ENCODE measurements at places on chromosomes 5 and 9. TPM values are rescaled to one million over a fixed set of nuclear protein-coding genes. Genes with fewer than 3 reads are reported as not detected.

SHOC1 gene
- 0.37 TPM for total RNA-seq

WDR70 gene
- 33.8 TPM for total RNA-seq

C1QTNF2 gene
- total RNA-seq, result 3.0 TPM

- H3K27me3 ChIP-seq, result no peaks in the 10 kb centered on the region
- H3K4me3 ChIP-seq, result no peak overlapping the region
- H3K4me1 ChIP-seq, result no peaks in the 10 kb centered on the region
- DNase-seq, result no peak
- H3K36me3 ChIP-seq, result no peaks in the 10 kb centered on the region
These were observed 98.5 kb downstream of the MTREX start for GRCh38 chr5:55406292-55406691.

- H3K27me3 ChIP-seq, result no peaks in the 10 kb centered on the region
- no peak for DNase-seq
- H3K27ac ChIP-seq, result no peak overlapping the region
- H3K4me1 ChIP-seq, result peaks cover 12% of the 10 kb centered on the region
- no peak overlapping the region for H3K4me3 ChIP-seq
These were observed 7.5 kb downstream of the SLC22A5 start for GRCh38 chr5:132376694-132377641.

DNA sequence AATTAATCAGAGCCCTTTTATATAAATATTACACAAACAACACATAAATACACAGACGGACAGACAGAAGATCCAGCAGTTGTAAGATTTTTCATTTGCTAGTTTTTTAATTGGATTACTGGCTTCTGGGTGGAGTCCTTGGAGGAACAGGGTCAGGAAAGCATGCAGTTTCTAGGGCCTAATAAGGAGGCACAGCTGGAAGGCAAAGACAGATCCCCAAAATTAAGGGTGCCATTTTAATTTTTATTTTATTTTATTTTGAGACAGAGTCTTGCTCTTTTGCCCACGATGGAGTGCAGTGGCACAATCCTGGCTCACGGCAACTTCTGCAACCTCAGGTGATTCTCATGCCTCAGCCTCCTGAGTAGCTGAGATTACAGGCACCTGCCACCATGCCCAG, 49.5 kb downstream of the PTGS1 start:
- no peak overlapping the region for H3K4me3 ChIP-seq
- H3K4me1 ChIP-seq, result no peaks in the 10 kb centered on the region
- no peaks in the 10 kb centered on the region for H3K27me3 ChIP-seq
- H3K36me3 ChIP-seq, result no peaks in the 10 kb centered on the region
- no peak for DNase-seq

DNA sequence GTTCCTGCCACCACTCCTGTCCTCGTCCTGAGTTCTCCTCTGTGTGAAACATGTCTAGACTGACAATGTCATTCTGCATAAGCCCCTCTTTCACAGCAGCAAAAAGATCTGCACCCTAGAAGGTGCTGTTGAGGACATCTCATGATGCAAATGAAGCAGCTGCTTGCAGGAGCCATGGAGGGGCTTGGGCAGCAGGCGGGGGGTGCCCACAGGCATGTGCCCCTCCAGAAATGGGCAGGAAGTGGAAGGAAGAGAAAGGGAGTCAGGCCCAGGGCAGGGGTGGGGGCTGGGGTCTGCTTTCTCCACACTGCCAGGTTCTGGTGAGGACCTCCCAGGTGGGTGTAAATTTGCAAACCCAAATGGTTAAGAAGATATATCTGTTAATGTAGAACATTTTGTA, 54.5 kb upstream of the KCNMB1 start:
- H3K4me3 ChIP-seq, result no peak overlapping the region
- no peaks in the 10 kb centered on the region for H3K27me3 ChIP-seq
- no peaks in the 10 kb centered on the region for H3K36me3 ChIP-seq
- no peak for DNase-seq

- H3K36me3 ChIP-seq, result no peaks in the 10 kb centered on the region
- no peaks in the 10 kb centered on the region for H3K4me1 ChIP-seq
- H3K27ac ChIP-seq, result no peak overlapping the region
- H3K4me3 ChIP-seq, result no peak overlapping the region
- no peak for DNase-seq
These were observed 24.2 kb downstream of the PPARGC1B start for GRCh38 chr5:149754172-149754880.

DNA sequence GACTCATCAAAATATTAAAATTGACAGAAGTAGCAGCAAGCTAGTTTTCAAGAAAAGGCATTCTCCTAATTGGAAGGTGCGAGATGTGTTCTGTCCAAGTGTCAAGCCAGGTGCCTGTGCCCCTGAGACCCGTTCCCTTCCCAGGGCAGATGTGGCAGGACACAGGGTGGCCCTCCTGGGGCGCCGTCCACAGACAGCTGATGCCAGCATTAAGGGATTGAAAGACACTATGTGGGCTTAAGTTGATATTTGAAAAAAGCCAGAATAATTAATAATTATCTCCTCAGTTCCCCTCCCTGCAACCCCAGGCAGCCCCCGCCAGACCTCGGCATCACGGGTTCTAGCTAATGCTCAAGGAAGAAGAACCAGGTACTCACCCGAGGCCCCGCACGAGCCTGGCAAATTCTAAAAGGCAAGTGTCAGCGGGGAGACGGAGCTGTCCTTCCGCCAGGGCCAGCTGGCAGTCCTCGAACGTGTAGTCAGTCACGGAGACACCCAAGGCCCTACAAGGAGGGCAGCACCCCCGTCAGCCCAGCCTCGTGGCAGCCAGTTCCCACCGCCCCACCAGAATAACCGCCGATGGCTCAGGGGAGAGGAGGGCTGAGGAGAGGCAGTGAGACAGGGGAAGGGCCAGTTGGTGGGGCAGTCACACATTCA, 29.1 kb upstream of the SLC6A3 start:
- no peaks in the 10 kb centered on the region for H3K27me3 ChIP-seq
- no peak overlapping the region for H3K4me3 ChIP-seq
- H3K36me3 ChIP-seq, result no peaks in the 10 kb centered on the region
- no peak overlapping the region for H3K27ac ChIP-seq
- DNase-seq, result no peak
- H3K4me1 ChIP-seq, result no peaks in the 10 kb centered on the region

- H3K4me3 ChIP-seq, result no peak overlapping the region
- no peak overlapping the region for H3K27ac ChIP-seq
- no peak for DNase-seq
- H3K27me3 ChIP-seq, result no peaks in the 10 kb centered on the region
These were observed 62.0 kb downstream of the MACROH2A1 start for GRCh38 chr5:135337064-135337463.

GRCh38 chr9:106880863-106881262, 17.9 kb downstream of the ZNF462 start:
- H3K27ac ChIP-seq, result peak overlapping the region; percentile 27
- no peaks in the 10 kb centered on the region for H3K27me3 ChIP-seq
- H3K4me1 ChIP-seq, result peaks cover 41% of the 10 kb centered on the region
- H3K4me3 ChIP-seq, result no peak overlapping the region
- H3K36me3 ChIP-seq, result no peaks in the 10 kb centered on the region
- no peak for DNase-seq

DNA sequence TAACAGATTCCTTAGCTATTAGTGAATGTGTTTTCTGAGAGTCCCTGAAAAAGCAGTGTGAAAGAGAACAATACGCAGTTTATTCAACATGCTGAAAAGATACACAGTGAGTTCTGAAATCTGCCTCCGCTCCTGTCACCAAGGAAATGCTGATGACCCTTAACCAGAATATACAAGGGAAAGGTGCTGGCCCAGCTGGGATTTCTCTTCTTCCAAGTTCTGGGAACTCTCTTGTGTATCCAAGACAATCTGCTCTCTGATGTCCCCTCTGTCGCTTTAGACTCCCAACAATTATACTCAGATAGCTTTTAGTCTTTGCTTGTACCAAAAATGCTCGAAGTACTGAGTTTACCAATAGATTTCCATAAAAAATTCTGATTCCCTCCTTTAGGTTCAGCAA, 214.9 kb downstream of the TMEM167A start:
- DNase-seq, result no peak
- H3K27ac ChIP-seq, result no peak overlapping the region
- H3K36me3 ChIP-seq, result no peaks in the 10 kb centered on the region
- H3K4me3 ChIP-seq, result no peak overlapping the region
- H3K27me3 ChIP-seq, result no peaks in the 10 kb centered on the region

GRCh38 chr9:136628268-136628667, 34.4 kb upstream of the EGFL7 start:
- DNase-seq, result no peak
- H3K36me3 ChIP-seq, result no peaks in the 10 kb centered on the region
- peaks cover 40% of the 10 kb centered on the region for H3K4me1 ChIP-seq

Data from hepatocyte (in vitro differentiated cells).